ENCODE measurements at places on chromosomes 4 and X.

- peak; percentile 46 for DNase-seq
Measured at GRCh38 chr4:36006226-36006625, 238.1 kb downstream of the ARAP2 start.

DNA sequence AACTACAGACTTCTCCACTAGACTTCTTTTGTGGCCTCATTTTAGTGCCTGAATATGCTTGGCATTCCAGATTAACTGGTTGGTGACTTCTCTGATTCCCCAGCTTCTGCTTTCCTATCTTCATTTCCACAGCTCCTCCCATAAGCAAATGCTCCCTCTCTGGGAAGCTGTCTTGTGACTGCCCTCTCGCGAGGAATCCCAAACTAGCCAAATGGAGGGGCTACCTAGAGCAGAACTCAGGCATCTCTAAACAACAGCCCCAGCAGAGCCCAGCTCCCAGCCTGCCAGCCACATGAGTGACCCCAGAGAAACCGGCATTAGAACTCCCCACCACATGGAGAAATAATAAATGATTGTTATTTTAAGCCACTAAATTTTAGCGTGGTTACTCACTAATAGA is 7.6 kb upstream of the VEGFD start:
- DNase-seq: no peak

DNA sequence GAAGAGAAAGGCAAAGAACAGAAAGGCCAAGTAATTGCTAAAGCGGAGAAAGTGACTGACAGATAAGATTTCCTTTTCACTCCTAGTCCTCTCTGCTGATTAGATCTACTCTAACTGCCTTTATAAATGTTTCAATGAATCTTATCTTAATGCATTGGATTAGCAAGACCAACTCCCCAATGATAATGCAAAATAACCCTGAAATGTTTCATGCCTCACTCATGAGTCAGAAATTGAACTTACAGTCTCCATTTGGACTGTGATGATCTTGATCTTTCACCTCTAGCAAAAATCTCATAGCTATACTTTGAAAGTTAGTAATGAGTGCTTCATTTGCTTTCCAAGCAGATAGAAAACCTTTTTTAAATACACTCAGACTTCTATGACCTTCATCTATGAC is 26.5 kb downstream of the SLC10A7 start:
- peak; percentile 46 for DNase-seq

GRCh38 chr4:186684889-186685309 is 38.8 kb downstream of the FAT1 start:
- DNase-seq: no peak

- DNase-seq: no peak
Measured at GRCh38 chr4:153933915-153934687, 145.2 kb upstream of the SFRP2 start.

GRCh38 chr4:5923376-5923775 is 30.5 kb upstream of the CRMP1 start:
- DNase-seq: no peak

GRCh38 chr4:56229947-56230346 is 157.3 kb downstream of the AASDH start:
- no peak for DNase-seq

Data from IMR-90 (cell line).